PC-9 (cell line): ENCODE measurements at places on chromosomes 1 and 21.
A peak's percentile ranks its signal among the peaks of the same experiment; 100 is the strongest.

- H3K27ac ChIP-seq, result peak overlapping the region; percentile 100
- H3K27me3 ChIP-seq, result no peaks in the 10 kb centered on the region
- H3K4me1 ChIP-seq, result peaks cover 35% of the 10 kb centered on the region
- H3K36me3 ChIP-seq, result 0 out of 2 replicates have a peak, but pooled peaks cover 3% of the 10 kb centered on the region
Measured at GRCh38 chr1:37865348-37866120, 6.1 kb upstream of the MTF1 start.

- 0 out of 2 replicates have a peak, but pooled peaks cover 6% of the 10 kb centered on the region for H3K4me1 ChIP-seq
- DNase-seq, result no peak
- H3K36me3 ChIP-seq, result no peaks in the 10 kb centered on the region
- H3K4me3 ChIP-seq, result no peak overlapping the region
- H3K27ac ChIP-seq, result no peak overlapping the region
Measured at GRCh38 chr1:177913762-177914540, 55.9 kb downstream of the SEC16B start.

- no peak overlapping the region; the same call in 1 of the 2 replicates for H3K4me3 ChIP-seq
- H3K27me3 ChIP-seq, result no peaks in the 10 kb centered on the region
- peaks cover 37% of the 10 kb centered on the region for H3K4me1 ChIP-seq
- H3K27ac ChIP-seq, result peak overlapping the region; percentile 98
- DNase-seq, result peak; percentile 73
Measured at GRCh38 chr1:210597555-210598134, 268.9 kb downstream of the HHAT start.

- H3K4me3 ChIP-seq, result no peak overlapping the region
- no peak overlapping the region for H3K27ac ChIP-seq
- no peak for DNase-seq
- no peaks in the 10 kb centered on the region for H3K4me1 ChIP-seq
- no peaks in the 10 kb centered on the region for H3K36me3 ChIP-seq
- H3K27me3 ChIP-seq, result no peaks in the 10 kb centered on the region
Measured at GRCh38 chr1:7865978-7866377, 13.1 kb upstream of the UTS2 start.
